Body of pancreas (tissue), 4 donors: ENCODE measurements at places on chromosomes 1 and 21. TPM values are rescaled to one million over a fixed set of nuclear protein-coding genes. Genes with fewer than 3 reads are reported as not detected.

Gene INKA2
- 1.0 TPM for total RNA-seq

Gene RHOU
- total RNA-seq = 6.9 TPM

Gene SERTAD4
- total RNA-seq = 1.0 TPM

Gene S100A2
- total RNA-seq = not detected

Gene TBX19
- total RNA-seq = 0.78 TPM

Gene CFHR1
- total RNA-seq = not detected

Gene CLEC20A
- total RNA-seq = not detected

Gene MRPS6
- total RNA-seq = 15.8 TPM

Gene TTC24
- total RNA-seq = not detected

Gene ACOT11
- 6.3 TPM for total RNA-seq

Gene PLPPR5
- under 0.01 TPM for total RNA-seq

Gene IL10
- 1.0 TPM for total RNA-seq

DNA sequence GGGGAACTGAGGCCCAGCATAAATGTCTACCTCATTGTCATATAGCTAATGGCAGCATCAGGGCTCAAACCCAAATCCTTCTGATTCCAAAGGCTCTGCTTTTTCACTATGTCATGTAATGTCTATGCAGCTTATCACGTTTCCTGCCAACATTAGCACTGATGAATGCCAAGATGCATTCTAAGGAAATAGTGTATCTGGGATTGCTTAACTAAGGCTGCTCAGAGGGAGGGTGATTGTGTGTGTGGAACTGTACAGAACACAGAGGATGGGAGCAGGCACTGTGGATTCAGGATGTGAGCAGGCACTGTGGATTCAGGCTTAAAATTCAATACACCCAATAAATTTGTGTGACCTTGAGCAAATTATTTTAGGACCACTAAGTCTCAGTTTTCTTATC, 456.4 kb upstream of the DEPDC1 start:
- DNase-seq = no peak

DNA sequence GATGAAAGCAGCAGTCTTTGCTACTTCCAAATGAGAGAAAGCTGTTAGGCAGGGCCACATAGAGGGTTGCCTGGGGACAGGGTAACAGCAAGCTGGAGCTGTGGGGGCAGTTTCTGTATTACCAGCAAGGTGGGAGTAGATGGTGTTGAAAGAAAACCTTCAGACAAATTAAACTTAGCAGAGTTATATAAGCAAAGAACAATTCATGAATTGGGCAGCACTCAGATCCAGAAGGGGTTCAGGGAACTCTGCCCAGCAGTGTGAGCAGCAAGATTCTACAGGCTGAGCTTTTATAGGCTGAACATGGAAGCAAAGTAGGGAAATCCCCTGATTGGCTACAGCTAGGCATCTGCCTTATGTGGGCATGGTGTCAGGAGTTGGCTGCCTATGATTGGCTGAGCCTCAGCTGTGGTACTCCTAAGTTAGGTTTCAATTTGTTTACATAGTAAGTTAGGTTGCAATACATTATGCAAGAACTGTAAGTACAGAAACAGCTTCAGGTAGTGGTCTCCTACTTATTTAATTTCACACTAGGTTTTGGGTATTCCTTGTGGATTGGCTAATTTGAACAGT, 64.1 kb upstream of the TMPRSS2 start:
- no peak for DNase-seq

GRCh38 chr1:9615316-9616063, 26.8 kb downstream of the TMEM201 start:
- peak; percentile 46 for DNase-seq

- no peak for DNase-seq
These were observed 54.9 kb downstream of the ST7L start for GRCh38 chr1:112564081-112564480.

- no peak for DNase-seq
These were observed 9.0 kb upstream of the KRTAP7-1 start for GRCh38 chr21:30838536-30838935.

GRCh38 chr1:58983633-58984245, 199.9 kb upstream of the JUN start:
- DNase-seq = no peak

DNA sequence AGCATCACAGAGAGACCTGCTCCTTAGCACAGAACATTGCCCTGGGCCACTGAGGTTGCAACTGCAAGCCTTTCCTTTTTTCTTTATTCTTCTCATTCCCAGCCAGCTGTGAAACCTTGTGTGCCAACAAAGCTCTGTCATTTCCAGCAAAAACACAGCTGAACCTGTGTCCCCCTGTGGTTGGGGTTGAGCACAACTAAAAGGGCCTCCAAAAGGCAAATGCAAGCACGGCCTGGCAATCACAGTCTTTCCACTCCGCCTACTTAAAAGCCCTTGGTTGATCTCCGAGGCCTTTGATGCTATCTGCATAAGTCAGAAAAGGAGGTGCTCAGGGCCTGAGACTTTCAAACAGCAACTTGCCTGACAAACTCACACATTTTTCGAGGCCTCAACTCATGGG, 32.7 kb downstream of the SUSD4 start:
- DNase-seq = no peak

- DNase-seq = peak; percentile 52
These were observed at the start of gene CBR3 for GRCh38 chr21:36134803-36135390. Gene CBR3 (plus strand): TSS chr21:36135079. CDS start chr21:36135193, 114 bp downstream.

DNA sequence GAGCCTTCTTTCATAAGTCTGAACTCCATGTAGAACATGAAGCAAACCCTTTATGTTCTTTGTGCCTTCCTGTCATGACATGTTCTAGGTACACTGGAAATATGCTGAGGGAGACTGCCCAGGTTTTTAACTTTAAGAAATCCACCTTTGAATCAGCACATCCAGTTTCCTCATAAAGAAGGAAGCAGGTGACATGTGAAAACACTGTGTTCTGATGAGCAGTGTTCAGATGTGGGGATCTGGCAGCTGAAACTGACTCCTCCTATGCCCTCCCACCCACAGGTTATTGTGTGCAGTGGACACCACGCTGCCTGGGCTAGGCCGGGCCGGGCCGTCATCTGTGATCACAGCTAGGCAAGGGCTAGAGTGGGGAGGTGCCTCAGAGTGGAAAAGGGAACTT, 51.1 kb downstream of the CNN3 start:
- DNase-seq = no peak

DNA sequence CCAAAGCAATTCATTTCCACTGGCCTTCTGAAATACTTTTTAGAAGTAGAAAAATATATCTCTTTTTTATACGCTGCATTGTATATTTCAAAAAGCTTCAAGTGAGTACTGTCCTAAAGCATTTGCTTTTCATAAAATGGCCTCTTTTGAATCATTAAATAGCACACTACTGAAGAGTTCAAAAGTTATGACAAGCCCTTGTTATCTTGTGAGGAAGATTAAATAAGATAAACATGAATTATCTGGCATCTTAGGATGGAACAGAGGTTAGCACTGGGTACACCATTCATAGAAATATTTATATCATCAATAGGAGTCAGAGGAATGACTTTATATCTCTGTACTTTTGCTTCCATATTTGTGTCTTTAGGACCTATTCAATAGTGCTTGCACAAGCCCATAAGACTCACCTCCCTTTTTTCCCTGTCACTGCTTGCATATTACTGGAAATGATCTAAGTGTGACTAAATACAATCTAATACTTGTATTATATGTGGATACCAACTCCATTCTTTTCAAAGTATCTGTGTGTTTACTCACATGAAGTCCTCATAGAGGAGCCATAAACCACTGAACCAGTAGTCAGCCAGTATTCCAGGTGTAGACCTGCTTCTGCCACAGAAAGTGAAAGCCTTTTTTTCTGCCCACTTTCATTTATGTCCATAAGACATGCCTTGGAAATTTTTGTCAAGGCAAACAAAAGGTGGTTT, 274.2 kb upstream of the C1orf105 start:
- DNase-seq = no peak

DNA sequence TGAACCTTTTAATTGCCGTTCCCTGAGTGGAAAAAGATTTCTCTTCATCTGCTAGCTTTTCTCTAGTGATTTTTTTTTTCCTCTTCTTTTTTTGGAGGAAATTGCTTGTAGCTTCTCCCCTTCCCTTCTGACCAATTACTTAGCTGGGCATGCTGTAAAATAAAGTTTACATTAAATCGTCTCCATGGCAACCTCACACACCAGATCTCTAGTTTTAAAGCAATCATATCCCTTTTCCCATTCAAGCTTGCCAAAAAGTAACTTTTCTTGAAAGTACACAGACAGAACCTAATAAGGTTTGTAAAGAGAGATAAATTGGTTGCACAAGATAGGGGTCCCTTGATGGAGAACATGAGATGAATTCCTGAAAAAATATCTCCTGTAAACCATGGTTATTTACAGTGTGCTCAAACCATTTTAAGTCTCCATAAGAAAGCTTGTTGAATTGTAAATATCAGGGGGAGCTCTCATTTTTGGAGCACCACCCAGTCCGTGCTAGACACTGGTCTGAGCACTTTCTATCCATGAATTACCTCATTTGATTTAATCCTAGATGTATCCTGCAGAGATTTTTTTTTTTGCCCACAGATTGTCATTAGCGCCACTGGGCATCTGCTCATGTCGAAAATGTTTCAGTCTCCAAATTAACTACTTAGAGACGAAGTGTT, 32.6 kb upstream of the HTR1D start:
- DNase-seq = no peak

GRCh38 chr1:210315529-210315928, 13.2 kb upstream of the HHAT start:
- DNase-seq = no peak

DNA sequence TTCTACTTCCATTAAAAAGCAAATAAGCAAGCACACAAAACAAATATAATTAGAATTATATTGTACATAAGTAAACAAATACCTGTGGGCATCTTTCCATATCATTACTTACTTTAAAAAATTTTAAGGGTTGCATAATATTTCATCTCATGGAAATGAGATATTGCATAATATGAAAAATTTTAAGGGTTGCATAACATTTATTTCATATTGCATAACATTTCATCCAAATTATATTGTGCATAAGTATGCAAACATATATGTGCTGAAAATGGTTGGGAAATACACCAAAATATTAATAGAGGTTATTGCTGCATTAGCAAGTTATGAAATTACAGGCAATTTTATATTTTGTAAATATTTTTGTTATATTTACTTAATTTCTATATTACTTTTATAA, 213.7 kb downstream of the KCNH1 start:
- DNase-seq = no peak

- DNase-seq = no peak
These were observed 41.9 kb downstream of the NPHP4 start for GRCh38 chr1:5950201-5950895.

GRCh38 chr1:12417389-12417788, 187.6 kb downstream of the VPS13D start:
- no peak for DNase-seq

- no peak for DNase-seq
These were observed 1016.8 kb upstream of the ADGRL4 start for GRCh38 chr1:80023358-80023757.

- no peak for DNase-seq
These were observed 1007.4 kb downstream of the TTLL7 start for GRCh38 chr1:82991569-82991968.

GRCh38 chr1:210571356-210572284, 242.9 kb downstream of the HHAT start:
- no peak for DNase-seq

- no peak for DNase-seq
These were observed 20.5 kb upstream of the PRDM15 start for GRCh38 chr21:41899426-41900202.

- DNase-seq = no peak
These were observed 19.1 kb downstream of the CD84 start for GRCh38 chr1:160560045-160560705.

DNA sequence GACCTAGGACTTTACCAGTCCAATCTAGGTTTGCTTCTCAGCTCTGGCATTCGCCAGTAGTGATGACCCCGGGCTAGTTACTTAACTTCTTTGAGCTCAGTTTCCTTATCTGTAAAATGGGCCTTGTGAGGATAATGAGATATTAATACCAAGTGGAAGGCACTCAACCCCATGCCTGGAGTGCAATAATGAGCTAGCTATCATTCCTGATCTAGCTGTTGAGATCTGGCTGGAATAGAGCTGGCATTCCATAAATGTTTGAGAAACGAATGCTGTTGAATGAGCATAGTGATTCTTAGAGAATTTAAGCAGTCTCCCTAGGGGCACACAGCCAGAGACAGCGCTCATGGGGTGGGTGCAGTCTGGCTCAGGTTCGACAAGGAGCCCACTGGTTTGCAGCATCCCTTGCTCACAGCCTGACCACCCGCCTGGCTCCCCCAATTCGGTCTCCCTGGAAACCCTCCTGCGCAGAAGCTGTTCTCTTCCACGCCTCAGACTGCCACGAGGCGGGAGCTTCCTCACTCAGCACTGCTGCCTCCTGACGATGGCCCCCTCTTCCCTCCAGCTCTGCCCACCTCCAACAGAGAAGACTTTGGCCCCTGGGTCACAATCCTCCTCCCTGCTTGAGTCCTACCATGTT, 32.5 kb downstream of the DHCR24 start:
- DNase-seq = no peak

GRCh38 chr21:15108801-15109200, 44.0 kb upstream of the NRIP1 start:
- no peak for DNase-seq

DNA sequence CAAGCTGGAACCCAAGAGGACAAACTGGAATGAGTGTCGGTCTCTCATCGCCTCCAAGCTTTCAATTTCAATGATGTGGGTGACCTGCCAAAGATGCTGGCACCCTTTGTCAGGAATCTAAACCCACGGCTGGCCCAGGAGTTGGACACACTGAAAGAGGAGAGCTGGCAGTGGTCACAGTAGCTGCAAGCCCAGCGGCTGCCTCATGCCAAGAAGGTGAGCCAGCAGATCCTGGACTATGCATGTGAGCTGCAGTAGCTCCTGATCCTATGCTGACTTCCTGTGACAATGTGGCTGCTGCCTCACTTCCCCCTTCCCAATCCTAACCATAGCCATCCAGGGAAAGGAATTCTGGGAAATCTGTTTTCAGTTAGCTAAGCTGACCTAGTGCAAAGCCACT, 117.0 kb upstream of the VAV3 start:
- DNase-seq = no peak

- DNase-seq = no peak
These were observed 62.6 kb upstream of the C1orf105 start for GRCh38 chr1:172357753-172358385.

DNA sequence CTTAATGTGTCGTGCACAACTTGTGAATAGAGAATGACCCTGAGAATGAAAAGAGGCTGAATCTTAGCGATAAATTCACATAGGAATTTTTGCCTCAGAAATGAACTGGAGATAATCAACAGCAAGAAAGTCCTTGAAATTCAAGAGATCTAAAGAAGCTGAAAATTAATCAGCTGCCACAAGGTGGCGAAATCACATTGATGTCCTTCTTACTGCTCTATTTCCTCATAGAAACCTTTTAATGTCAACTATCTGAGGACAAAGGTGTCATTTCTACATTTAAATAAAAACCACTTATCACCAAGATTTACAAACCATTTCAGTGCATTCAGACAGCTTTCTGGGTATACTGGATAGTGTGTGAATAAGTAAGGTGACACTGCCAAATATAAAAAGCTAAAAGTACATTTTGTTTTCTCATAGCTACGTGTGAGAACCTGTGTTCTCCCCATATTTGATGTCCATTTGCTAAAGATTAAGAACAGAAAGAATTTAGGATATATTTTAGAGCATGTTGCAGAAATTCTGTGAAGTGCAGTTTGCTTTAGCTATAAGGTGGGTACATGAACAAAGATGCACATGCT, 485.3 kb upstream of the PTBP2 start:
- DNase-seq = peak; percentile 40
